Stimulated activated CD8-positive, alpha-beta memory T cell treated with anti-CD3 and anti-CD28 coated beads, Interleukin-4, amount 100 ng/mL, for 1 hour (primary cell): ENCODE measurements at places on chromosomes 11 and 22.

DNA sequence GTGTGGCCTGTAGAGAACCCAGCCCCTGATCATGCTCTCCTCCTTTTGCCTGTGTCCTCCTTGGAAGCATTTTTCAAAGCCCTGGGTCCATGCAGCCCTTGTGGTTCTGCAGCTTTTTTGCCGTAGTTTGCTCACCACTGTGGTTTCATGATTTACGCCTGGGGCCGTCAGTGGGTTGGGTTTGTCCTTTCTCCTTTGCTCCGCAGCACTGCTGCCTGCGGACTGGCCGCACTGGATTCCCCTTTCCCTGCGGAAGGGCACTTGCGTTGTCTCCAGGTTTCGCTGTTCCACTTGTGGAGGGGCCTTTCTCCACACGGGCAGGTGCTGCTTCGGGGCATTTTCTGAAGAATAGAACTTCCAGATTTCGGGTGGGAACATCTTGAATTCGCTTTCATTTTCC, 1260.9 kb downstream of the BRD1 start:
- DNase-seq, result no peak

GRCh38 chr11:77372726-77373125, 71.2 kb upstream of the GDPD4 start:
- DNase-seq, result no peak

- DNase-seq, result no peak
These were observed 24.9 kb upstream of the EMSY start for GRCh38 chr11:76419896-76420295.

DNA sequence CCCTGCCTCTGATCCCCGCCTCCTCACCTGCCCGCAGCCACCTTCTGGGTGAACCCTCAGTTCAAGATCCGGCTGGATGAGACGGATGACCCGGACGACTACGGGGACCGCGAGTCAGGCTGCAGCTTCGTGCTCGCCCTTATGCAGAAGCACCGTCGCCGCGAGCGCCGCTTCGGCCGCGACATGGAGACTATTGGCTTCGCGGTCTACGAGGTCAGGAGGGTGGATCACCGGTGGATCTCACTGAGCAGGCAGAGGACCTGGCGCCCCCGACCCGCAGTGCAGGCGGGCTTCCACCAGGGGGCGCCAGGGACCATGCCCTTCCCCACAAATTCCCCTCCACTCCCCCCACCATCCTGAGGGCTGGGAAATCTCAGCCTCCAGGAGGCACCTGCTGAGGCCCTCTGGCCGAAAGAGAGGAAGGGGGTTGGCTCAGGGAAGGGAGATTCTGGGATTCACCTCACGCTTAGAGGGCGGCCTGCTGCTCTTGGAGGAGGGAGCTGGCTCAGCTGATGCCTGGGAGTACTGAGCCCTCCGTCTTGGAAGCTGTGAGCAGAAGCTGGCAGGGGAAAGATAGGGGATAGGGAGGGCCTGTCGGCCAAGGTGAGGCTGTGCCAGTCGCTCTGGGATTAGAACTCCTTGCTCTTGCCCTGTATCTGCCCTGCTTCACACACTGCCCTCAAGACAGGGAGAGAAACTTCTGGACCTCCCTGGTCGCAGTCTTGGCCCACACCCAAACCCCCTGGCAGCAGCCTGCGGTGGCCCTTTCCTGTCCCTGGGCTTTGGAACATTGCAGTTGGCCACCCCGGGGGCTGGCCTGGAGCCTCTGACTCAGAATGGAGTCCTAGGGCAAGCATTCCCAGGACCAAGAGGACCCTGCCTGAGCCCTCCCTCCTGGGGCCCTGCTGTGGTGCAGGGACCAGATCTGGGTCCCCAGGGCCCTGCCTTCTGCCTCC, 23.2 kb downstream of the CAPN1 start:
- DNase-seq, result no peak
